Activated CD4-positive, alpha-beta T cell treated with anti-CD3 and anti-CD28 coated beads, Interleukin-2, Interleukin-4, amounts not matched to agents 100 ng/mL and 50 ng/mL, durations not matched to agents 16 hours and 8 hours (primary cell): ENCODE measurements at places on chromosomes 5 and 9.
A peak's percentile ranks its signal among the peaks of the same experiment; 100 is the strongest.

DNA sequence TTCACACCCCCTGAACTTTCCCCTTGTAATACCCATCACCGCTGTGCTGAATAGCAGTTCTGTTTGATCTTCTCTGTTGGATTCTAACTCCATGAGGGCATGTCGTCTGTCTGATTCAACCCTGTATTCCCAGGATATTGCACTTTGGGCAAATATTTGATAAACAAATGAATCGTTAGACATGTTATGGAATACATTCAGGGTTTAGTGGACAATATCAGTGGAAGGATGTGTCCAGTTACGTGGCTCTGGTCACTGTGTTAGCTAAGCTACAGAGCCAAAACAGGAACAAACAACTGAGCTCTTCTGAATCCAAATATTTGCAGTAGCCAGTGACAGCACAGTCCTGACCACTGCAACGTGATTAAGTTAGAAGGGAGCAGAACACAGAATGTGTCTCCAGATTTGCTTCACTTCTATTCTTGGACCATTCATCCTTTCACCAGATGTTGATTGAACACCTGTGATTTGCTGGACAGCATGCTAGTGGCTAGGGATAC lies 13.2 kb downstream of the ANGPTL2 start:
- DNase-seq, result no peak

GRCh38 chr5:178899289-178899688 lies 3.6 kb downstream of the ZFP2 start:
- no peak for DNase-seq

- no peak for DNase-seq
Measured at GRCh38 chr5:159510282-159510681, 180.0 kb upstream of the IL12B start.

- DNase-seq, result no peak
Measured at GRCh38 chr5:177601577-177602457, 1.9 kb downstream of the B4GALT7 start.

- no peak for DNase-seq
Measured at GRCh38 chr5:73129143-73129542, 8.8 kb downstream of the TMEM171 start.

DNA sequence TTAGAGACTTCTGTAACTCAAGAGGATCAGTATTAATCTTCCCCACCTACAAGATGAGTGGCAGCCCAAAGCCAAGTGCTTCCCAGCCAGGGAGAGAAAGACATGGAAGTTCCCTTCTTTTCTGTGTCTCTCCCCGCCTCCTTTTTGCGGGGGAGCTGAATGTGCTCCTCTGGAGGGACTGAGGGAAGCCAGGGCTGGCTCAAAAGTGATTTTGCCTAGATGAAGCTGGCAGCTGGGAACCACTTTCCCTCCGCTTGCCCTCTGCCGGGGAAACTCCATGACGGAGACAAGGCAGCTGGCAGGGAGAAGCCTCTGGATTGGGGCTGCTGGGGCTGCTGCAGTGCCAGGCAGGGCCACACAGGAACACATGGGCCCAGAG lies 24.4 kb downstream of the EGR1 start:
- DNase-seq, result no peak

- DNase-seq, result no peak
Measured at GRCh38 chr5:78499485-78499884, 139.1 kb downstream of the SCAMP1 start.

GRCh38 chr5:9467199-9468059 lies 78.4 kb downstream of the SEMA5A start:
- no peak for DNase-seq

DNA sequence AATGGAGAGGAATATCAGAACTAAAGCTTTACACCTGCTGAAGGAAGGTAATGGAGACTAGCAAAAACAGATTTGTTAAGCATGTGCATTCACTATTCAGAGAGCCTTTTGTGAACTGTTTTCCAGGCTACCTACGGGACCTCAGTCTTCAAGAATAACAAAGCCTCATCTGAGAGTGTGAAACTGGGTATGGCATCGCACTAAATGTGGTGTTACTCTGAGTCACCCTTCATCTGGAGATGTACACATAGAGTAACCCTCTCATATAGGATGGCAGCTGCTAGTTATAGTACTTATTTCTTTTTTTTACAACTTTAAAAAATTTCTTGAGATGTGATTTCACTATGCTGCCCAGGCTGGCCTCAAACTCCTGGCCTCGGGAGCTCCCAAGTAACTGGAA lies 306.8 kb downstream of the ZNF608 start:
- DNase-seq, result no peak

DNA sequence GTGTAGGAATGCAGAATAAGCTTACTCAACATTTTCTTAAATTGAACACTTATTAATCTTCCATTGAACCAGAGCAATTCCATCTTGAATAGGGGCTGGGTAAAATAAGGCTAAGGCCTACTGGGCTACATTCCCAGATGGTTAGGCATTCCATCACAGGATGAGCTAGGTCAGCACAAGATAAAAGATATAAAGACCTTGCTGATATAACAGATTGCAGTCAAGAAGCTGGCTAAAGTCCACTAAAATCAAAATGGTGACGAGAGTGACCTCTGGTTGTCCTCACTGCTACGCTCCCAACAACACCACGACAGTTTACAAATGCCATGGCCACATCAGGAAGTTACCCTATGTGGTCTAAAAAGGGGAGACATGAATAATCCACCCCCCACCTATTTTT lies 156.1 kb downstream of the NXNL2 start:
- no peak for DNase-seq

DNA sequence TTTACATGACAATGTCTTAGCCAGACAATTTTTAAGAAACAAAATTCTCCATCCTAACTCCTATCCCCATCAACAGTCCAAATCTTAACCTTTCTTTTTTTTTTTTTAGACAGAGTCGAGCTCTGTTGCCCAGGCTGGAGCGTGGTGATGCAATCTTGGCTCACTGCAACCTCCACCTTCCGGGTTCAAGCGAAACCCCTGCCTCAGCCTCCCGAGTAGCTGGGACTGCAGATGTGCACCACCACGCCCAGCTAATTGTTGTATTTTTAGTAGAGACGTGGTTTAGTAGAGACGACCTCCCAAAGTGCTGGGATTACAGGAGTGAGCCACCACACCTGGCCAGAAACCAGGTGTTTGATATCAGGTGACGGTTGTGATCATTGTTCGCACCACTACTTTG lies 10.2 kb downstream of the ABL1 start:
- DNase-seq, result no peak

- no peak for DNase-seq
Measured at GRCh38 chr9:4138180-4138579, 161.7 kb downstream of the GLIS3 start.

GRCh38 chr9:22175972-22176545 lies 167.0 kb upstream of the CDKN2B start:
- DNase-seq, result peak; percentile 56

GRCh38 chr9:91799113-91799744 lies 150.8 kb downstream of the ROR2 start:
- DNase-seq, result no peak

GRCh38 chr5:148791334-148791667 lies 35.1 kb upstream of the ADRB2 start:
- peak; percentile 85 for DNase-seq

DNA sequence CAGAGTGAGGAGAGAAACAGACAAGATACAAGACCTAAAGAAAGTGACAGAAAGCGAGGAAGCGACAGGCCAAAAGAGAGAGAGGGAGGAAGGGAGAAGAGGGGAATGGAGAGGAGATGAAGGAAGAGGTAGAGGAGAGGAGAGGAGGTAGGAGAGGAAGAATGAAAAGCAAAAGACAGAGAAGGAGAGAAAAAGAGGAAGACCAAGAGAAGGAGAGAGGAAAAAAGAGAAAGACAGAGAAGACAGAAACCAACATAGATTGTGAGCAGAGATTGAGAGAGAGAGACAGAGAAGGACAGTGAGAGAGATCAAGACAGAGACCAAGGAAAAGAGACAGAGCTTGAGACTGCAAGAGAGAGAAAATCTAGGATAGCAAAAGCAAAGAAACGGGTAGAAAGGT lies 58.6 kb upstream of the FNIP1 start:
- DNase-seq, result no peak

DNA sequence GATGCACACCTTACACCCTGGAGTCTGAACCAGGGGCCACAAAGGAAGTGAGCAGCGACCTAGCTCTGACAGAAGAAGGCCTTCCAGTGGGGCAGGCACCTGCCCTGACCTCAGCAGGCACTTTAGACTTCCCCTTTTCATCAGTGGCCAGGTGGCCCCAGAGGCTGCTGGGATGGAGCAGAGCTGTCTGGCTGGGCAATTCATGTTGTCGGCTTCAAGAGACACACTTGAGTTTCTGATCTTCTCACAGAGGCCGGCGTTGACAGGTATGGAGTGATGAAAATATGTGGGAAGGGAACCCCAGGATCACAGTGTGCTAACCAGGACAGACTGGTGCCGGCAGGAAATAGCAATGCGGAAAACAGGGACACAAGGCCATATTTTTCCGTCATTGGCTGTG lies 375.5 kb downstream of the CTNND2 start:
- no peak for DNase-seq

- DNase-seq, result peak; percentile 28
Measured at GRCh38 chr9:129834489-129835127, 467 bp downstream of the C9orf78 start.

- DNase-seq, result no peak
Measured at GRCh38 chr9:33142535-33142934, 24.6 kb downstream of the B4GALT1 start.

- DNase-seq, result peak; percentile 75
Measured at GRCh38 chr5:135376961-135377624, 21.9 kb downstream of the MACROH2A1 start.

DNA sequence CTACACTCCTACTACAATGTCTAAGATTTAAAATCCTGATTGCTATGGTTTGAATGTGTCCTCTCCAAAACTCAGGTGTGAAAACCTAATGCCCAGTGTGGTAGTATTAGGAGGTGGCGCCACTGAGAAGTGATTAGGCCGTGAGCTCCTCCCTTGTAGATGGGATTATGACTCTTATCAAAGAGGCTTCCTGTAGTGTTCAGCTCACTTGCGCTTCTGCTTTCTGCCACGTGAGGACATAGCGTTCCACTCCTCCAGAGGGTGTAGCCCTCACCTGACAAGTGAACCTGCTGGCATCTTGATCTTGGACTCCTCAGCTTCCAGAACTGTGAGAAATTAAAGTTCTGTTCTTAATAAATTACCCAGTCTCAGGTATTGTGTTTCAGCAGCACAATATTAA lies 33.0 kb upstream of the WHRN start:
- DNase-seq, result peak; percentile 9

DNA sequence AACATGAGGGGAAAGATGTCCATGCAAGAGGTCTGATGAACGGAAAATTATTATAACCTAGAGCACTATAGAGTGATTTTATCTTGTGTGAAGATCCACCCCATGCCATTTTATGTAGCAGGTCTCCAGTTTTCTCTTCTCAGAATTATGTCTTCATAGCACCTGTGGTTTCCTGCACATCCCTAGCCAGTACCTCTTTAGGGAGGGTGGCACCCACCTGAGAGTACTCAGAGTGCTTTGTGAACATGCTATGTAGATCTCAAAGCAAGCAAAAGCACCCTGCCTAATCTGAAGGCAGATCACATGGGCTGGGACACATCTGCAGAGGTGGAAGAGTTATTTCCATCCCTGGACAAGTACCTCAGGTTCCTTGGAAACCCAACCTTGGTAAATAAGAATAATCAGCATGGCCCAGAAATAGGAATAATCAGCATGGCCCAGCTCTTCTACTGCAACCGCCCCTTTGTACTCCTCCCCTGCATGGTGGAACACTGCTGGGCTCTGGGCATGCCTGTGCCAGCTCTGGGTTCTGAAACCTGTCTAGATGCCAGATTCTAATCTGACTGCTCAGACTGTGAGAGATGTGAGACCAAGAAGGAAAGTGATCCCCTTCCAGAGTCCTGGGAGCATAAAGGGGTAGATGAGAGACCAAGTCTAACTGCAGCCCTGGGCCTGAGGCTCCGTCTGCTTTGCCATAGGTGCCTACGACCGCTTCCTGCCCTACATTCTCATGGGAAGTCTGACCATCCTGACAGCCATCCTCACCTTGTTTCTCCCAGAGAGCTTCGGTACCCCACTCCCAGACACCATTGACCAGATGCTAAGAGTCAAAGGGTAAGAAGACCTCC lies 23.7 kb downstream of the SLC22A5 start:
- no peak for DNase-seq

- peak; percentile 56 for DNase-seq
Measured at GRCh38 chr9:9942764-9943424, 669.9 kb downstream of the PTPRD start.

DNA sequence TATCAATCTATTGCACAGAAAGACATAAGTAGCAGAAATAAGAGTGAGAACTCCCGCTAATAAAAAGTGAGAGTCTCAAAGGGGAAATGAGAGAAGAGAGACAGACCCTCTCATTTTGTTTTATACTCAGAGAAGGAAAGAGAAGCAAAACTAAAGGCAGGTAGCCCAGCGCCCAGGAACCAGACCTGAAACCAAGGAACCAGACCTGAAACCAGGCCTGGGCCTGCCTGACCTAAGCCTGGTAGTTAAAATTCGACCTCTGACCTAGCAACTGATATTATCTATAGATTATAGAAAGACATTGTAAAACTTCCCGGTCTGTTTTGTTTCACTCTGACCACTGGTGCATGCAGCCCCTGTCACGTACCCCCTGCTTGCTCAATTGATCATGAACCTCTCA lies 134.5 kb upstream of the SEMA6A start:
- DNase-seq, result no peak

DNA sequence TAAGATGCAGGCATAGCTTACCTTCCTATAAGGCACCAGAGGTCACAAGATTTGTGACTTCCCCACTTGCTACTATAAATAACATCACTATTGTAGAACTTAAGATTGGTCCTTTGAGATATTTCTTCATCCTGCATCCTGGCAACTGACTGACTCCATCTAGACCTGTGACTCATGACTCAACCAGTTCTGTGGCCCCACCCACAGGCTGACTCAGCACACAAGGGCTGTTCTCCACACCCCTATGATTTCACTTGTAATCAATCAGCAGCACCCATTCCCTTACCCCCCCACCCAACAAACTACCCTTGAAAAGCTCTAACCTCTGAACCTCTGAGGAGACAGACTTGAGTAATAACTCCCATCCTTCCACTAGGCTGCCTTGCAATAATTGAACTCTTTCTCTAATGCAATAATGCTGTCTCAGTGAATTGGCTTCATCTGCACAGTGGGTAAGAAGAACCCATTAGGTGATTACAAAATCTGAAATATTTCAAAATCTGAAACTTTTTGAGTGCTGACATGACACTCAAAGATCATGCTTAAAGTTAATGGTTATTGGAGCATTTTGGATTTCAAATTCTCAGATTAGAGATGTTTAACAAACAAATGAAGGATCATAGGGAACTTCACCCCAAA lies 296.7 kb downstream of the ARL15 start:
- DNase-seq, result peak; percentile 49

GRCh38 chr5:54835647-54836046 lies 149.7 kb downstream of the ESM1 start:
- DNase-seq, result no peak
